ENCODE measurements at places on chromosomes 16 and 17. TPM values are rescaled to one million over a fixed set of nuclear protein-coding genes. Genes with fewer than 3 reads are reported as not detected.

Gene ACSM2A
- not detected for total RNA-seq

Gene CDRT15
- not detected for total RNA-seq

Gene RPTOR
- total RNA-seq = 23.6 TPM

Gene NPB
- not detected for total RNA-seq

Gene ESRP2
- total RNA-seq = 1.9 TPM

Gene MARVELD3
- total RNA-seq = not detected

Gene KCNJ18
- not detected for total RNA-seq

Gene IL21R
- not detected for total RNA-seq

Gene HCRT
- total RNA-seq = not detected

Gene KRTAP3-1
- total RNA-seq = not detected

Gene SBK1
- total RNA-seq = not detected

Gene PRR35
- 0.19 TPM for total RNA-seq

Gene ASGR2
- 1.6 TPM for total RNA-seq

Gene GUCY2D
- not detected for total RNA-seq

Gene CACNG5
- not detected for total RNA-seq
